ENCODE measurements at places on chromosomes 4 and X. TPM values are rescaled to one million over a fixed set of nuclear protein-coding genes. Genes with fewer than 3 reads are reported as not detected.

Gene RHOXF2
- not detected for total RNA-seq

Gene RPS6KA6
- 3.9 TPM for total RNA-seq

Gene FRAS1
- 0.26 TPM for total RNA-seq

Gene CYBB
- total RNA-seq = not detected

Gene VSIG4
- total RNA-seq = not detected

Gene USP17L10
- total RNA-seq = not detected

Gene TAF1
- 46.5 TPM for total RNA-seq

Gene ZFYVE28
- 9.9 TPM for total RNA-seq
